LNCaP clone FGC (cell line): ENCODE measurements at places on chromosomes 11 and 22.

DNA sequence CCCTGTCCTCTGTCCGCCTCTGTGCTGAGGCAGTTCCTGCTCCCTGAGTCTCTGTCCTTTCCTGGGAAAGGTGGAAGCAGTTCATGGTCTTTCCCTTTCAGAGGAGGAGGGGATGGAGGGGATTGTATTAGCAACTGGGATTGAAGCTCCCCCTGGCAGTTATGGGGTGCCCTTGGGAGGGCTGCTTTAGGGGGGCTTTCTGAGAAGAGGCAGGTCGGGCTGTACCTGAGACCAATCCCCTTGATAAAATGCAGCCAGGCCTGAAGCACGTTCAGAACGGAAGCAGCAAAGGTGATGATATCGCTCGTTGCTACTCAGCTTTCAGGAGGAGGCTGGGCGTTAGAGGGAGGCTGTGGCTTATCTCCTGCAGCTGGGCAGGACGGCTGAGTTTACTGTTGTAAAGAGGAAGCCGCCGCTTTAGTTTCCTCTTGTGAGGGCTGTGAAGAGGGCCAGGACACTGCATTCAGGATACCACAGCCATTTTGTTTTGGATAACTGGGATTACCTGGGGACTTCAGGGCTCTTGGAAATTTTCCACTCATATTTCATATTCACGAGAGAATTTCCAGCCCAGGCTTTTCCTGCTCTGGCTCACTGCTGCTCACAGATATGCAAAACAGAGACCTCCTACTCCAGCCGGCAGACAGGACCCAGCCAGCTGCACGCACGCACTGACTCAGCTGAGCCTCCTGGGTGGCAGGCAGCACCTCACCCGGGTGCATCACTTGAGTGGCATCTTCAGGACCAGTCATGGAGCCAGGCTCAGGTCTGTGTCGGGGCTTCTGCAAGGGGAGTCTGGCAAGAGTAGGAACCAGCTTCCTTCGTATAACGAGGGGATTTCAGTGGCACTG, 798 bp downstream of the AMPD3 start:
- no peak for DNase-seq

DNA sequence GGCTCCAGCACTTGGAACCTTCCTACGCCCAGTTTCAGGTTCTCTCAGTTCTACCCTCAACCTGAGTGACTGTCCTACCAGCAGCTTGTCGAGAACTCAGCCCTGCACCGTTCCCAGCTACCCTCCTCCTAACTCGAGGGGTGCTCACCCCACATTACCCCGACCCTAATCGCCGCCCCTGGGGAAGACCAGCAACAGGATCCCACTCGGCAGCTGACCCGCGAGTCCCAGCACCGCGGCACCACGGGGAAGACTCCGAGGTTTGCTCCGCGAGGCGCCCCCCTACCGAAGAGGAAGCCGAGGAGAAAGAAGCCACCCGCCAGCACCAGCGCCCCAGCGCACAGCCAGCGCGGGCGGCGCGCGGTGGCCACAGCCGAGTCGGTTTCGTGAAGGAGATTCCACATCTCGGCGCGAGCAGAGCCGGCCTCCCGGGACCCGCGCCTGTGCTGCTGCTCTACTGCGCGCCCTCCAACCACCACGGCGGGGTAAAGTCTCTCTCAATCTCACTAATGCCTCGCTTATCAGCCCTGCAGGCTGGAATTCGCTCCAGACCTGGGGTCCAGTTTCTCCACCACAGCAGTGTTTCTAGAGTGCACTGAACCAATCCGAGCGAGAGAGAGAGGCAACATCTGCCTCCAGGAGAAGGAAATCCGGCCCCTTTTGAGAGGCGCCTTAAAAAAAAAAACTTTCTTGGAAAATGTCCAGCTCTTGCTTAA, at the start of gene FOLH1:
Gene FOLH1 (minus strand): TSS at position 597 of the 716 bp plus-strand sequence. CDS start 193 bp downstream, at position 404.
- peak; percentile 84 for DNase-seq

DNA sequence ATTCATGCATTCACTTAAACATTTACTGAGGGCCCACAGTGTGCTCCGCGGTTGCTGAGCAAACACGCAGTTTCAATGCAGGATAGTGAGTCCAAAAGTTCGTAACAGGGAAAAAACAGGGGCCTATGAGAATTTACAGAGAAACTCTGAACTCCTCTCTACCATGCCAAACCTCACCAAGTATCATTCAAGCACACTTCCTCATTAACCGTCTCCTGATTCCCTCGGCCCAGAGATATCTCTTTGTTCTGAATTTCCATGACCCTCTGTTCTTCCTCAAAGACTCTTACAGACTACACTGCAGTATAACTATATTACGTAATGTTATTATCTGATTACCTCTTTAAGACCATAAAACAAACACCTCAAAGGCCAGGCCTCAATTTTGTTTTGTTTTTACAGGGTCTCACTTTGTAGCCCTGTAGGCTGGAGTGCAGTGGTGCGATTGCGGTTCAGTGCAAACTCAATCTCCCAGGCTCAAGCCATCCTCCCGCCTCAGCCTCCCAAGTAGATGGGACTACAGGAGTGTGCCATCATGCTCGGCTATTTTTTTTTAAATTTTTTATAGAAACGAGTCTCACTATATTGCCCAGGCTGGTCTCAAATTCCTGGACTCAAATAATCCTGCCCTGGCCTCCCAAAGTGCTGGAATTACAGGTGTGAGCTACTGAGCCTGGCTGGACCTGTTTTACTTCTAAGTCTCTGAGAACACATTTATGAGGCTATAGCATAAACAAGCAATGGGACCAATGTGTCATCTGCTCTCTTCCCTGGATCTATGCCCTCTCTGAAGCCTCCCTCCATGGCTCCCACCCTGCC, 3.6 kb downstream of the HPS4 start:
- DNase-seq = peak; percentile 57

DNA sequence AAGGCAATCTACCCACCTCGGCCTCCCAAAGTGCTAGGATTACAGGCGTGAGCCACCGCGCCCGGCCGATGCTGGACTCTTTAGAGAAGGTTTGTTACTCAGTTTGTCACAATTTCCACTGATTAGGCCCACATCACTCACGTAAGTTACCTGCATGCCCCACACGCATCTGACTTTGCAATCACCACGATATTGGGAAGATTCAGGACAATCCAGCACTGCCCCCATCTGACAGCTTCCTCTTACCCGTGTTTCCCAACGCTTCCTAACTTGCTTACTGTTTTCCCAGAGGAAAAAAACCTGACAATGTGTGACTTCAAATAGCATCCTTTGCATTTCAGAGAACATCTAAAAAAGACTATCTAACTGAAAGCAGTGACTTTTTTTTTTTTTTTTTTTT, 21.8 kb upstream of the EIF3M start:
- DNase-seq = no peak

- no peak for DNase-seq
These were observed 50.2 kb upstream of the SPATA19 start for GRCh38 chr11:133895551-133895950.
